ENCODE measurements at places on chromosomes 4 and X. TPM values are rescaled to one million over a fixed set of nuclear protein-coding genes. Genes with fewer than 3 reads are reported as not detected.

The CNKSR2 gene
- 2.9 TPM for total RNA-seq

The SMIM31 gene
- total RNA-seq, result not detected

- peaks cover 1% of the 10 kb centered on the region for H3K4me1 ChIP-seq
- H3K36me3 ChIP-seq, result no peaks in the 10 kb centered on the region
- H3K27ac ChIP-seq, result no peak overlapping the region
- no peak overlapping the region for H3K4me3 ChIP-seq
These were observed 71.4 kb downstream of the GATB start for GRCh38 chr4:151689211-151689991.

- DNase-seq, result no peak
- H3K4me1 ChIP-seq, result no peaks in the 10 kb centered on the region
- H3K27me3 ChIP-seq, result no peaks in the 10 kb centered on the region
- no peaks in the 10 kb centered on the region for H3K36me3 ChIP-seq
- no peak overlapping the region for H3K4me3 ChIP-seq
- no peak overlapping the region for H3K27ac ChIP-seq
These were observed 219.7 kb upstream of the TENM3 start for GRCh38 chr4:182023469-182023868.

DNA sequence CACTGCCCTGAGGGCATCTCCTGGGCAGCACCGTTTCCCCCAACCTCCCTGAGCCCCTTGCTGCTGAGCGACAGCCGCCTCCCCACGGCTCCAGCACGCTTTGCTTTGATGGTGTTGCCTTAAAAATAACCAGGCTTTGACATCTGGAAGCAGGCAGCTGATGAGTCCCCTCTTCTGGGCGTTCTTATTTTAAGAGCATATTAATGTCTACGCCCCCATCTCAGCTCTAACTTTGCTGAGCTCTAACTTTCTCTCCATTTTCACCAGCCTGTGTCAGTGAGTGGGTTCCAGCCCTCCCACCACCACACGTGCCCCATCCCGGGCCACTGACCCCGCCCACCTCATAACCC, 70.2 kb downstream of the ADRA2C start:
- no peaks in the 10 kb centered on the region for H3K36me3 ChIP-seq
- peaks cover 1% of the 10 kb centered on the region for H3K27me3 ChIP-seq
- no peak overlapping the region for H3K4me3 ChIP-seq
- no peak overlapping the region for H3K27ac ChIP-seq
- no peaks in the 10 kb centered on the region for H3K4me1 ChIP-seq

DNA sequence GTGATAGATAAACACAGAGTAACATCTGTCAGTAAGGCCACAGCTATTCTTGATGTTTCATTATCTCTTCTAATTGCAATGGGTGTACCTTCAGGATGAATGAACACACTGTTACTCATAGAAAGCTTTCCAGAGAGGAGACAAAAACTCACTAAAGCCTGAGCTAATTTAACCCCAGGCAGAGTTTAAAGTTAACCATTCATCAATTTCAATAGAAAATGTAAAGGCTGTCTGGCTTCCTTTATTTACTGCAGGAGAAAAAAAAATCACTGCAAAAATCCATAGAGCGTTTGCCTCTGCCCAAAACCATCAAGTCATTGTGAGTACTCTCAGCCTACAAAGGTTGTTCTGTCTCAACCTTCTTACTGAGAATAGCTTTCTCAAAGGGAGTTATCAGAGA, 376.9 kb downstream of the PPP4R3C start:
- no peak for DNase-seq
- H3K36me3 ChIP-seq, result no peaks in the 10 kb centered on the region
- H3K4me1 ChIP-seq, result no peaks in the 10 kb centered on the region
- no peak overlapping the region for H3K27ac ChIP-seq
- no peak overlapping the region for H3K4me3 ChIP-seq
- no peaks in the 10 kb centered on the region for H3K27me3 ChIP-seq

- no peak overlapping the region for H3K27ac ChIP-seq
- no peaks in the 10 kb centered on the region for H3K36me3 ChIP-seq
- H3K4me3 ChIP-seq, result no peak overlapping the region
- H3K4me1 ChIP-seq, result no peaks in the 10 kb centered on the region
- H3K27me3 ChIP-seq, result no peaks in the 10 kb centered on the region
These were observed 140.3 kb upstream of the ZXDB start for GRCh38 chrX:57451426-57452020.

GRCh38 chr4:24044610-24045589, 155.1 kb upstream of the PPARGC1A start:
- H3K27me3 ChIP-seq, result no peaks in the 10 kb centered on the region
- H3K27ac ChIP-seq, result no peak overlapping the region
- H3K4me1 ChIP-seq, result no peaks in the 10 kb centered on the region
- no peak overlapping the region for H3K4me3 ChIP-seq

DNA sequence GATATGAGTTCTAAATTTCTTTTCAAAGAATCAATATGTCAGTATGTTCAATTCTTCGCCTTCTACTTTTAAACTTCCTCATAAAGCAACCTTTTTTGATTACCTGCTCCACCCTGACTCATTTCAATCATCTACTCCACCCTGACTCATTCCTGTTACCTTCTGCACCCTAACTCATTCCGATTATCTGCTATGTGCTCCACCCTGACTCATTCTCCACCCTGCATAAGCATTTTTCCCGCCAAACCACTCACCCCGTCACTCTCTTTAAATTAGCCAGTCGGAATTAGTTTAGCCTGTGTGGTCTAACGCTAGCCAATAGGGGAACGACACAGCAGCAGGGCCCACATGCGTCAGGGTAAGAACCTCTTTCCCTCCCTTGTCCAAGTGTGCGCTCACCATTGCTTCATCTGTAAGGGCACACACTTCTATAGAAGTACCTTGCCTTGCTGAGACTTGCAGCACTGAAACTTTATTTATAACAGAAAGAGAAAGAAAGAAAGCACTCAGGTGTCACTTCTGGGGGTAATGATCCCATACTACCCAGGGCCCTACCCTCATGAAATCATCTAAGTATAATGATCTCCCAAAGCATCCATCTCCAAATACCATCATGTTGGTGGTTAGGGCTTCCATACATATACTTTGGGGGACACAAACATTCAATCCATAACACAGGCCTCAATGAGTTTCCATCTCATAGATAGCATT, 875.2 kb downstream of the RAPGEF2 start:
- DNase-seq, result no peak
- H3K4me3 ChIP-seq, result no peak overlapping the region
- no peaks in the 10 kb centered on the region for H3K27me3 ChIP-seq

- peaks cover 14% of the 10 kb centered on the region for H3K27me3 ChIP-seq
- H3K36me3 ChIP-seq, result no peaks in the 10 kb centered on the region
- H3K27ac ChIP-seq, result no peak overlapping the region
- DNase-seq, result no peak
- no peak overlapping the region for H3K4me3 ChIP-seq
These were observed 58.1 kb upstream of the UCP1 start for GRCh38 chr4:140626661-140627376.

- no peaks in the 10 kb centered on the region for H3K36me3 ChIP-seq
- no peak overlapping the region for H3K4me3 ChIP-seq
- no peak overlapping the region for H3K27ac ChIP-seq
- DNase-seq, result no peak
- H3K27me3 ChIP-seq, result no peaks in the 10 kb centered on the region
- H3K4me1 ChIP-seq, result no peaks in the 10 kb centered on the region
These were observed 50.5 kb downstream of the KCNIP4 start for GRCh38 chr4:21898101-21898500.

GRCh38 chr4:105433421-105433820, 40.4 kb downstream of the PPA2 start:
- H3K36me3 ChIP-seq, result peaks cover 66% of the 10 kb centered on the region
- no peaks in the 10 kb centered on the region for H3K27me3 ChIP-seq
- no peaks in the 10 kb centered on the region for H3K4me1 ChIP-seq

- H3K4me1 ChIP-seq, result no peaks in the 10 kb centered on the region
- DNase-seq, result no peak
- peaks cover 18% of the 10 kb centered on the region for H3K27me3 ChIP-seq
- no peaks in the 10 kb centered on the region for H3K36me3 ChIP-seq
These were observed 5.0 kb downstream of the LNX1 start for GRCh38 chr4:53586121-53586816.

DNA sequence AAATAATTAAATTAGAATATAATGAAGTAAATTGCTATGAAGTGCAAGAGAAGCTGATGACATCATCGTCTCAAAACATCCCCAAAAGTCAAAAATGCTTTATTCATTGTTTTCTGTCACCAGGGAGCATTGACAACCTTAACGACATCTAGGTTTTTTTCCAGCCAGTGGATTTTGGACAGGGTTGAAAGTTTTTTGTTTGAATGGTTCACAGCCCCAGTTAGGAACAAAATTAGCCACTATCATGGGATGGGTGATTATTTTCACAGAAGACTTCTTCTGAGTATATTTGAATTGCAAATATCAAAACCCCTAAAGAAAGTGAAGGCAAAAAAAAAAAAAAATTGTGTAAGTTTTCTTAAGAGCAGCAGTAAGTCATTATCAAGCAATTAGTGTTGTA, 826.1 kb downstream of the STPG2 start:
- H3K27me3 ChIP-seq, result no peaks in the 10 kb centered on the region
- no peaks in the 10 kb centered on the region for H3K36me3 ChIP-seq
- DNase-seq, result no peak

- H3K4me1 ChIP-seq, result peaks cover 38% of the 10 kb centered on the region
- H3K27me3 ChIP-seq, result no peaks in the 10 kb centered on the region
- peaks cover 29% of the 10 kb centered on the region for H3K36me3 ChIP-seq
- H3K4me3 ChIP-seq, result peak overlapping the region; percentile 79
- no peak for DNase-seq
These were observed 2.4 kb downstream of the RAP2C start for GRCh38 chrX:132216806-132217202.

DNA sequence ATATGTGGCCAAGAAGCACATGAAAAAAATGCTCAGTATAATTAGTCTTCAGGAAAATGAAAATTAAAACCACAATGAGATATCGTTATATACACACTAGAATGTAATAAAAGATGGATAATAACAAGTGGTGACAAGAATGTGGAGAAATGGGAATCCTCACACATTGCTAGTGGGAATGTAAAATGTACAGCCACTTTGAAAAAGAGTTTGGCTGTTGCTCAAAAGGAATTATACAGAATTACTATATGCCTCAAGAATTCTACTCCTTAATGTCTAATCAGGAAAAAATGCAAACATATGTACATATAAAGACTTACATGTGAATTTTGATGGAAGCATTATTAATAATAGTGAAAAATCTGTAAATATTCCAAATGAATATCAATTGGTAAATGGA, 102.2 kb downstream of the SPCS3 start:
- DNase-seq, result no peak
- H3K27me3 ChIP-seq, result no peaks in the 10 kb centered on the region
- H3K4me3 ChIP-seq, result no peak overlapping the region
- no peak overlapping the region for H3K27ac ChIP-seq
- H3K36me3 ChIP-seq, result no peaks in the 10 kb centered on the region

GRCh38 chrX:15344106-15344505, 8.8 kb upstream of the PIGA start:
- no peaks in the 10 kb centered on the region for H3K36me3 ChIP-seq
- no peak for DNase-seq
- H3K4me1 ChIP-seq, result no peaks in the 10 kb centered on the region
- no peak overlapping the region for H3K4me3 ChIP-seq
- H3K27ac ChIP-seq, result no peak overlapping the region

DNA sequence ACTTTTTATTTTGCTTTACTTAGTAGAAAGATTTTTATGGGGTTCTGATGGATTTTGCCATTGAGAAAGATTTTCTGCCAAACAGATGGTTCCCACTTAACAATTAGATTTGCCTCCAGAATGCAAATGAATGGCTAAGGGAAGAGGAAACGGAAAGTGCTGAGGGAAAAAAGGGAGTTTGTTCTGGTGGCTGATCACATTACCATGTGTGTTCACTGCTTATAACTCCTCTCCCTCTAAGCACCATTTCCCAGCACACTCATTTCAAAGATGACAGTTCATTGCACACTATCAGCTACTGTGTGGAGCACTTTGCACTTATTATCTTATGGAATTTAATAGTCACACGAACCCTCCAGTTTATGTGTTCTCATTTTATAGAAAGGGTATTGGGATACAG, 68.0 kb upstream of the GRID2 start:
- no peak for DNase-seq
- H3K4me1 ChIP-seq, result no peaks in the 10 kb centered on the region
- H3K27ac ChIP-seq, result no peak overlapping the region
- H3K36me3 ChIP-seq, result no peaks in the 10 kb centered on the region

DNA sequence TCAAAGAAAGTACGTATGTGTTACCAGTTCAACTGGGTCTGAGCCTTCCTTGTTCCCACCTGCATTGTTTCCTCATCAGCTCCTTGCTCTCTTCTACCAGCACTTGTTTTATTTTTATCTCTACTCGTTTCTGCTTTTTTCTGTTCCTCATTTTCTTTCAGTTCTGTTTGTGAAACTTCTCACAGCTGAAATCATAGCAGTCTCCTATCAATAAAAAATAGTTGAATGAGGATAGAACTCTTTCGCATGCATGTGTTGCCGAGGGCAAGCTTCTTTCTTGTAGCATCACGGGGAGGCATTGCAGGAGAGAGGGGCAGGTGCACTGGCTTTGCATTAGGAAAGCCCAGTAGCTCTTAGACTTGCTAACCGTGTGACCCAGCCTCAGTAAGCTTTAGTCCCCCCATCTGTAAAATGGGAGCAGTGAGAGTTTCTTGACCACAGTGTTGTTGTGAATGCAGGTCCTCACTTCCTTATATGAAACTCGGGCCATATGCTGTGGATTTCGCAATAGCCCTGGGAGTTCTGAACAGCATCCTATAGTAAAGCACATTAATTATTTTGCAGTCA, 24.7 kb downstream of the OFD1 start:
- peaks cover 48% of the 10 kb centered on the region for H3K36me3 ChIP-seq
- no peak for DNase-seq
- no peak overlapping the region for H3K27ac ChIP-seq
- no peak overlapping the region for H3K4me3 ChIP-seq
- H3K27me3 ChIP-seq, result no peaks in the 10 kb centered on the region
- H3K4me1 ChIP-seq, result peaks cover 24% of the 10 kb centered on the region

GRCh38 chrX:134542485-134542884, 82.5 kb downstream of the HPRT1 start:
- H3K4me3 ChIP-seq, result no peak overlapping the region
- no peak for DNase-seq
- peaks cover 7% of the 10 kb centered on the region for H3K36me3 ChIP-seq
- peaks cover 12% of the 10 kb centered on the region for H3K27me3 ChIP-seq

DNA sequence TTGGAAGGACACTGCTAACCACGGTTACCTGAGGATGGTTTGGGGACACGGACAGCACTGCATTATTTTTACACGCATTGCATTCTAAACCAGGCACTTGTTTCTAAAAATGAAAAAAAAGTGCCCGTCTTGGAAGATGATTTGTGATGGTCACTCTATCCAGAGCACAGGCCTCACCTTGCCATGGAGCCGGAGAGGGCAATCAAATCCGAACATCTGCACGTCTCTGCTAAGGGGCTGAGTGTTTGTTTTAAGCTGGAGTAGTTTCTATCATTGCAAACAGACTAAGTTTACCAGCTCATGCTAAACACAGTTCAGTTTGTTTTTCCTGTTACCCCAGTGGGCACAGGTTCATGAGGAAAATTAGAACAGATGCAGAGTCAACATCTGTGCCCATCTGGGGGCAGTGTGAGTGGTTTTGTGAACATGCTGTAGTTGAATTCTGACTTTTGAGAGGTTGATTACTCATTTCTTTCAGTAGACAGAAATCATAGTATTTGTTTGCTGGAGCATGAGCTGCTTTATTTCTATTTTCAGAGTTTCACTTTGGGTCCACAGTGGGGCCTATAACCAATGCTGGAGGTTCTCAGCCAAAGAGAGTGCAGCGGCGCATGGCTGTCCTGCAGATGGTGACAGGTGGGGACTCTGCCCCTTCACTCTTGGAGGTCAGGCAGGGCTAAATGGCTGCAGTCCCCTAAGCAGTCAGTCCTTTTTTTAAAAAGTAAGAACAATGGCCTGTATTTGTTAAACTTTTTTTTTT, 65.4 kb upstream of the ENPP6 start:
- no peak for DNase-seq
- H3K27me3 ChIP-seq, result no peaks in the 10 kb centered on the region
- H3K4me3 ChIP-seq, result no peak overlapping the region
